ENCODE measurements at places on chromosomes 12 and 14. TPM values are rescaled to one million over a fixed set of nuclear protein-coding genes. Genes with fewer than 3 reads are reported as not detected.

The KRT73 gene
- polyA plus RNA-seq, result not detected

DNA sequence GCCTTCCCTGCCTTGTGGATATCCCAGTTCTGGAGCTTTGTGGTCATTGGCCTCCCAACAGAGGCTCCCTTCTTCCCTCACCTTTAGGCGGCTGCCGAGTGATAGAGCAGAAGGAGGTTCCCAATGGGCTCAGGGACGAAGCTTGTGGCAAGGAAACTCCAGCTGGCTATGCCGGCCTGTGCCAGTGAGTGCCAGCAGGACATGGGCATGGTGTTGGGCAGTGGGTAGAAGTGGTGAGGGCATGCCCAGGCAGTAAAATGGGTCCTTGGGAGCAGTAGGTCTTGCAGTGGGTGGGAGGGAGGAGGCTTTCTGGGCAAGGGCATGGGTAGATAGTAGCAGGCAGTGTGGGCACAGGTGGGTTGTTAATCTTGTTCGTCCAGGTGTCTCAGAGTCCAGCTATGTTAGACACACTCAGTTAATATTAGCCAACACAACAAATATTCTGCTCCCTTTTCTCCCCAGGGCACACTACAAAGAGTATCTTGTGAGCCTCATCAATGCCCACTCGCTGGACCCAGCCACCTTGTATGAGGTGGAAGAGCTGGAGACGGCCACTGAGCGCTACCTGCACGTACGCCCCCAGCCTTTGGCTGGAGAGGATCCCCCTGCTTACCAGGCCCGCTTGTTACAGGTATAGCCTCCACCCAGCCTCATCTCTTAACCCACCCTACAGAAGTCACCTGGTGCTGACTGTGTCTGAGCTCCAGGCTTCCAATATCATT is 1.1 kb upstream of the IRF9 start:
- DNase-seq, result no peak

GRCh38 chr12:62190689-62191490 is 69.3 kb upstream of the USP15 start:
- DNase-seq, result peak; percentile 6

DNA sequence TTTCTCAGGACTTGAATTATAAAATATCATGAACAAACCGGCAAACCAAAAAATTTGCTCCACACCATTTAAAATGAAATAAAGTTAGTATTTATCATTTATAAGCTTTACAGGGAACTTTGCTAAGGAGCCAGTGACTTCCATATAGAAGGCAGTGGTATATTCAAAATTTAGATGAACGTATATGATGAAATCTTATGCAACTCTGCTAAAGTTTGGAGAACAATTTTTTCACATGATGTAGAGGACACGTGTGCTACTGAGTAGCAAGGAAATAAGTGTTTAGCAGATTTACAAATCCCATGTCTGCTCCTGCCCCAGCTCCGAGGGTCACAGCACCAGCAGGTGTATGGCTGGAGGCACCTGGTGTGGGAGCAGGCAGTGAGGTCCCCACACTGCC is 70.8 kb upstream of the IFNG-AS1 start:
- no peak for DNase-seq

- no peak for DNase-seq
These were observed 158.0 kb downstream of the EPS8 start for GRCh38 chr12:15631007-15631715.

The ZFHX2 gene
- polyA plus RNA-seq, result not detected
